ENCODE measurements at places on chromosomes 7 and 10. TPM values are rescaled to one million over a fixed set of nuclear protein-coding genes. Genes with fewer than 3 reads are reported as not detected.

The OGDHL gene
- 16.3 TPM for total RNA-seq

The OR6B1 gene
- not detected for total RNA-seq

The LAMB1 gene
- 32.0 TPM for total RNA-seq

GRCh38 chr10:79305515-79305914 is 41.8 kb upstream of the PPIF start:
- no peak for DNase-seq

GRCh38 chr10:28248092-28248491 is 54.8 kb downstream of the MPP7 start:
- DNase-seq = no peak

- DNase-seq = no peak
Measured at GRCh38 chr10:107425931-107426553, 261.5 kb upstream of the SORCS1 start.

- no peak for DNase-seq
Measured at GRCh38 chr10:121976607-121977006, 1.6 kb upstream of the NSMCE4A start.

GRCh38 chr10:128892005-128892404 is 575.0 kb upstream of the MGMT start:
- no peak for DNase-seq

DNA sequence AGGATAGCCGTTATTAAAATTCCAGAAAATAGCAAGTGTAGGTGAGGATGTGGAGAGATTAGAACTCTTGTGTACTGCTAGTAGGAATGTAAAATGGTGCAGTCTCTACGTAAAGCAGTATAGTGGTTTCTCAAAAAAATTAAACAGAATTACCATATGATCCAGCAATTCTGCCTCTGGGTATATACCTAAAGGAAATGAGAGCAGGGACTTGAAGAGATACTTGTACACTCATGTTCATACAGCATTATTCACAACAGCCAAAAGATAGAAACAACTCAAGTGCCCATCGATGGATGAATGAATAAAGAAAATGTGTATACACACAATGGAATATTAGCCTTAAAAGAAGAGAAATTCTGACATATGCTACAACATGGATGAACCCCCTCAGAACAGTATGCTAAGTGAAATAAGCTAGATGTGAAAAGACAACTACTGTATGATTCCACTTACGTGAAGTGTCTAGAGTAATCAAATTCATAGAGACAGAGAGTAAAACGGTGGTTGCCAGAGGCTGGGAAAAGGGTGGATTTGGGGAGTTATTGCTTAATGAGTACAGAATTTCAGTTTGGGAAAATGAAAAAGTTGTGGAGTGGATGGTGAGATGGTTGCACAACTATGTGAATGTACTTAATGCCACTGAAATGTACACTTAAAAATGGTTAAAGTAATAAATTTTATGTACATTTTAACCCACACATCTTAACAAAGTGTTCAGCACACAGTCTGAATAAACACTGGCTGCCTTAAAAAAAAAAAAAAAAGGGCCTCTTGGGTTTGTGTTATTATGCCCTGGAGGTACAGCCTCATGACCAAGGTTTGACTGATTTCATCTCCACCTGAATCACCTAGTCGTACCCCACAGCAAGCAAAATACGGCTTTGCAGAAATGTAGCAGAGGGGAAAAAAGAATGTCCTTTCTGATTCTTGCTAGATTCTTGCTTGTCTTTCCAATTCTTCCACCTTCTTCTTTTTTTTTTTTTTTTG is 26.2 kb downstream of the BUB3 start:
- DNase-seq = no peak

All from HCT116 (cell line).